ENCODE measurements at places on chromosomes 7 and 10.

GRCh38 chr10:75739414-75740143 is 308.2 kb downstream of the LRMDA start:
- no peak for DNase-seq

DNA sequence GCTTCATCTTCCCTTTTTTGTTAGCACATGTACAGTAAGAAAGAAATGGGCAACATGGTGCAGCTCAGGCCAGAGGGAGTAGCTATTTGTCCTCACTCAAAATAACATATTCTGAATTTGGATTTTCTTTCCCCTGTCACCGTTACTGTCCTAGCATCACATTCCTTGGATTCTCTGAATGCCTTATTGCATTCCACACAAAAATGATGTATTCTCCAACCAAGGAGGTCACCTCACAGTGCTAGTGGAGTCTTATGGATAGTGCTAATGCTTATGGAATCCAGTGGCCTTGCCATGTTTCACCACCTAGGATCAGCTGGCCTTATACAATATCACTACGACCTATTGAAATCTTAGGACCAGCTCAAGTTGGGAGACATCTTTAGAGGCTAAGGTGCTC is 7.2 kb downstream of the PRSS58 start:
- no peak for DNase-seq

DNA sequence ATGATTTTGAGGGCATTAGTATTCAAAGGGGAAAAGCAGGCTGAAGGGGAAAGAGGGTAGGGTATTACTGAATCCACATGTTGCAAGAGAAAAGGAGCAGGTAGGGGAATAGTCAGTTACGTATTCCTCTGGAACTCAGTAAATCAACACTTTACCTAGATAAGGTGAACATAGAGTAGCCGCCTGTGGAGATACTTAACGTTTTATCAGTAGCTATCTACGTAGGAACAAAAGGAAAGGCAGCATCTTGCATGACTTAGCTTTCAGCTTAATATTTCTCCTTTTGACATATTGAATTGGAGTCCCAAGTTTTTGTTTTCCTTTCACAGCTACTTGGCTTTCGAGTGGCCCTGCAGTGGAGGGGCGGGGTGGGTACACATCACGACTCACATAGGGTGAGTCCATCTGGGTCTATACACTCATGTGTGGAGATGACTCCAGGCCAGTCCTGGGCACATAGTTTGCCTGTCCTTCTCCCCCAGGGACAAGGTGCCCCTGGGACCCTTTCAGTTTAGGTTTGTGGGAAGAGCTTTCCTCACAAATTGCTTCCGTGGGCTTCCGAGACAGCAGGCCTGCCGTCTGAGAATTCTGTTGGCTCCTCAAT is 48.1 kb downstream of the CCNY start:
- DNase-seq = no peak

GRCh38 chr7:124784879-124785818 is 19.6 kb upstream of the GPR37 start:
- DNase-seq = peak; percentile 81

DNA sequence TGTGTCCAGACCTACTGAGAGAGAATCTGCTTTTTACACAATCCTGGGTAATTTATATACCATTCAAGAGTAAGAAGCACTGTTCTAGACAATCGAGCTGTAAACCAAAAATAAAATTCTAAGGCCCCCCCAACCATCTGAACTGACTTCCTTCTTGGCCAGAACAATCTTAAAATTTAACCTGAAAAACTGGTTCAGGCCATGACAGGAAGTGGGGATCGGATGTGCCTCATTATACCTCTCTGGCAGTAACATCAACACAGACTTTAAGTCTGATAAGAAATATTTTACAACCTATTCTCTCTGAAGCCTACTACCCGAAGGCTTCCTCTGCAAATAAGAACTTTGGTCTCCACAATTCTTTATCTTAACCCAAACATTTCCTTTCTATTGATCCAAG is 75.2 kb upstream of the KIF5B start:
- no peak for DNase-seq

GRCh38 chr7:43302211-43302711 is 189.8 kb downstream of the HECW1 start:
- DNase-seq = no peak

DNA sequence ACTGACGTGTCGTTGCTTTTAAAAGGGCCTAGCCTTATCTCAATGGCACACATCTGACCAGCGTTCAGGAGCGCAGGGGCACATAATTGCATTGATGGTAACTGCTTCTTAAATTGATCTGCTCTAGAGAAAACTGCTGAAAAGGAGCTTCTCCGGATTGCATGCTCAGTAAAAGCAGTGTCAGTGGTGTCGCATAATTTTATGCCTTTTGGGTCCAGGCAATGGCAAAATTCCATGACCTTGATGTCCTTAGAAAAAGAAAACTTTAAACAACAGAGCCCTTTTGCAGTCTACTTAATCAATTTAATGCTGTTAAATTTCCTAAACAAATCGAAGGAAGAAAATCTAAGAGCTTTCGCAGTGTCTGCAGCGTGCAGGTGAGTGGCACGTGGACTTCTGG is 75.7 kb downstream of the PTPRE start:
- no peak for DNase-seq

DNA sequence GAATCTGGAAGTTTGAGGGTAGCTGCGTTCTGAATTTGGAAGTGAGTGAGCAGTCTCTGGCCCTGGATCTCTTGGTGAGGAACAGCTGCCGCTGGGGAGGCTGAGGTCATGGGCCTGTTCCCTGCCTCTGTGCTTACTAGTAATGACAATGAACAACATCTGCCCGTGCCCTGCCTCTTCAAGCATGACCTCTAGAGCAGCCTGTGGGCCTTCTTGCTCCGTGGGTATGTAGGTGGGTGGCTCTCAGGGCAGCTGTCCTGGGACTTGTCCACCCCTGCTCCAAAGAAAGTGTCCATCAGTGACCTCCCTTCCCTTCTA is 186.2 kb downstream of the CXCL12 start:
- DNase-seq = no peak

GRCh38 chr7:64266341-64266919 is 38.2 kb downstream of the ZNF679 start:
- no peak for DNase-seq

DNA sequence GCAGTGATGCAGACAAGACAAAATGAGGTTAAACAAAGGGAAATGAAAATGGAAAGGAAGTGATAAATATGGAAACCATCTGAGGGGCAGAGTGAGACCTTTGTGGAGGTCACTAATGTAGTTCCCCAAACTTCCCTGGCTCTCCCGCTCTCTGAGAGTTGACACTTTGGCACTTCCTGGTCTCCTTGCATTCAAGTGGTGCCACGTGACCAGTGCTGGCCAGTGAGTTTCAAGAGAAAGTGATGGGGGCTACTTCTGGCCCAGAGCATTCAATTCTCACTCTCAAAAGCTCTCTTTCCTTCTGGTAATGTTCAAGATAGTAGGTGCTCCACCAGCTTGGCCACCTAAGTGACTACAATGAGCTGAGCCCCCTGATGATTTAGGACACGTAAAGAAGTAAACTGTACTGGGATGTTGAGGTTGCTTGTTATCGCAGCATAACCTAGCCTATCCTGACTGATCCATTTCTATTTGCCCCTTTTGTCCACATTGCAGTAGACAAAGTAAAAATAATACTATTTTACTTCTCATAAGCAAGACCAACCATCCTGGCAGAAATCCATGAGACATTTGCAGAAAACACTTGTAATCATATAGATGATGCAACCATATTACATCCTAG is 242.0 kb upstream of the YAE1 start:
- no peak for DNase-seq

GRCh38 chr10:128972036-128972405 is 495.0 kb upstream of the MGMT start:
- no peak for DNase-seq

GRCh38 chr7:152355474-152356057 is 80.2 kb downstream of the KMT2C start:
- no peak for DNase-seq

DNA sequence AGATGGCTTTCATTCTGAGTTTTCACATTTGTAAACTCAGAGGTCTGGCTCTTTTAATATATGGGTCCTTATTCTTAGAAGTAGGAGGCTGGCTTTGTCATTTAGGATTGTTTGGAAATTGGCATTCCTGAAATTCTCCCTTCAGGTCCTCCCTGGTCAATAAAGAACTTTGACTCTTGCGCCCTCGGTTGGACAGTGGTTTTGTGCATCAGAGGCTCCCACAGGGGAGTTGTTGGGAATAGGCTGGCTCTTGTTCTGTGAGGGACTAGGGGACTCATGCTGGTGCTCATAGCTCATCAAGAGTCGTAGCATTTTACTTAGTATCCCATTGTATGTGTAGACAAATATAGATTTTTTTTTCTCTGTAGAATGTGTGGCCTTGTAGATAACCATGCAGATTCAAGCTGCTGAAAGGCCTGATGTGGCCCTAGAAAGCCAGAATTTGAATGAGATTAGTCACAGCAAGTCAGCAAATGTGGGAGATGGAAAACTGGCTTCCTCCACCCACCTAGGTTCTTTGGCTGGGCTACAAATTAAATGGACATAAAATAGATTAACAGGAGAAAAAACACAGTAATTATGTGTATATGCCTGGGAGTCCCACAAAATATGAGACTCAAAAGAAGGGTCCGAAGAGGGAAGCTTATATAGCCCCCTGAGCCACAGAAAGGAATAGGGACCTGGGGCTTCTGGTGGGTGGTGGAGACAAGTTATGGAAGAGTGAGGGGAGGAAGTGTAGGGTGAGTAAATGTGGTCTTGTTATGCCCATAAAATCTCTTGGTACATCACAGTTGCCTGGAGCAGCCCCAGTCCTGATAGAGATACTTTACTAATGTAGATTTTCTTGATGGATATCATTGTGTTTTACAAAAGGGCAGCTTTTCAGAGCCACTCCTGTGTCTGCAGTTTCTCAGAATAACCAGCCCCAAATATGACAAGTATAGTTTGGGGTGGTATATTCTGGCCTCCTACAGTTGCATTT is 94.6 kb upstream of the BTBD16 start:
- no peak for DNase-seq

DNA sequence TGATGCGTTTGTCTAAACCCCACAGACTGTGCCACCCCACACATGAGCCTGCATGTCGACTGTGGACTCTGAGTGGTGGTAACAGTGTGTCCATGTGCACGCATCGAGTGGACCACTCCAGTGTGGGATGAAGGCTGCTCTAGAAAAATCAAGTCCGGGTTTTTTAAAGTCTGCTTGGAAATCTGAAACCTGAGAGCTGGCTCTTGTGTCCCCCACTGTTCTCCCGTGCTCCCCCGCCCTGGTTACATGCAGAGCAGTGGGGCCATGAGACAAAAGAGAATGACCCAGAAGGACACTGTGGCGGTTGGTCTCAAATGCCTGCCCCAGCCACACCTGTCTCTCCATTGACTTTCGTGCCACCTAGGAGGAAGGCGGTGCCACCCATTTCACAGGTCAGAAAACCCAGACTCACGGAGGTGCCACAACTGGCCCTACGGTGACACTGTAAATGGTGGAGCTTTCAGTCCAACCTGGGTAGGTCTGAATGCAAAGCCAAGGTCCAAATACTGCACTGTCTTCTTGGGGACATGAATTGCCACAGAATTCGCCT is 27.3 kb upstream of the PWWP2B start:
- no peak for DNase-seq

DNA sequence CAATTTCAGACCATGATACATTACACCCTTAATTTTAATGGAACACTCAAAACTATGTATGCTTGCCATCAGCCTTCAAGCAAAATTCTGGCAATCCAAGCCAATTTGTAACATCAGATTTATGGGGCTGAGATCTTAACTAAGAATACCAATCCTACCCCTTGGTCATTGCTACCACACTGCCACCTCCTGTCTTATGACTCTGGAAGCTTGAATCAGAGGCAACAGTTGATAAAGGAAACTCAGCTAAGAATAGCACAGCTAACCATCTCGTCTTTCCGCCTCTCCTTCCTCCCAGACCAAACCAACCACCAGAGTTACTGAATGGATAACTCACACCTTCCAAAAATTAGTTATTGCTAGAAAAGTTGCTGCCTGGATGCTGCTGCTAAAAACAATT is 7.4 kb downstream of the IGF2BP3 start:
- DNase-seq = peak; percentile 34

GRCh38 chr7:141550386-141551093 is 670 bp upstream of the AGK start:
- DNase-seq = peak; percentile 42

- no peak for DNase-seq
Measured at GRCh38 chr7:85829817-85830432, 643.1 kb upstream of the SEMA3D start.

DNA sequence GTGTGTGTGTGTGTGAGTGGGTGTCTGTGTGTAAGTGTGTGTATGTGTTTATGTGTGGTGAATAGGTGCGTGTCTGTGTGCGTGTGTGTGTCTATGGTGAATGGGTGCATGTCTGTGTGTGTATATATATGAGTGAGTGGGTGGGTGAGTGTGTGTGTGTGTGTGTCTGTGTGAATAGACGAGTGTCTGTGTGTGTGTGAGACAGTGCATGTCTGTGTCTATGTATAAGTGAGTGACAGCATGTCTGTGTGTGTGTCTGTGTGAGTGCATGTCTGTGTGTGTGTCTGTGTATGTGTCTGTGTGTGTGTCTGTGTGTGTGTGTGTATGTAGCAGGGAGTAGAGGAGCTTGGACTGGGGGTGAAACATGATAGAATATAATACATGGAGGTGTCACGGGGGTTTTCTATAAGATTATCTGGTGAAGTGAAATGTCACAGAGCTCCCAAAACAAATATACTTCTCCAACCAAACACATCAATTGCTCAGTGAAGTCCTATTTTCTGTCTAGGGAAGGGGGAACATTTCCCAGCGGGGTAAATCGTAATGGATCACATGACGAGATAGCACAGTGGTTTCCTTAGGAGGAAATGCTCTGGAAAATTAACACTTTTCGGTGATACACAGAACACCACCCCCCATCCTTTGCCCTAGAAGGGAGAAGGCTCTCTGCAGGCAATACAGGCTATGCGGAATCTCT is 723.3 kb upstream of the CELF2 start:
- no peak for DNase-seq

GRCh38 chr10:33152146-33152545 is 182.3 kb downstream of the NRP1 start:
- no peak for DNase-seq

- no peak for DNase-seq
Measured at GRCh38 chr10:90047243-90047729, 345.9 kb downstream of the KIF20B start.

GRCh38 chr10:131694168-131694780 is 206.5 kb upstream of the PPP2R2D start:
- DNase-seq = no peak
